Gastrocnemius medialis (tissue), 4 donors: ENCODE measurements at places on chromosomes 2 and 18. TPM values are rescaled to one million over a fixed set of nuclear protein-coding genes. Genes with fewer than 3 reads are reported as not detected.

DNA sequence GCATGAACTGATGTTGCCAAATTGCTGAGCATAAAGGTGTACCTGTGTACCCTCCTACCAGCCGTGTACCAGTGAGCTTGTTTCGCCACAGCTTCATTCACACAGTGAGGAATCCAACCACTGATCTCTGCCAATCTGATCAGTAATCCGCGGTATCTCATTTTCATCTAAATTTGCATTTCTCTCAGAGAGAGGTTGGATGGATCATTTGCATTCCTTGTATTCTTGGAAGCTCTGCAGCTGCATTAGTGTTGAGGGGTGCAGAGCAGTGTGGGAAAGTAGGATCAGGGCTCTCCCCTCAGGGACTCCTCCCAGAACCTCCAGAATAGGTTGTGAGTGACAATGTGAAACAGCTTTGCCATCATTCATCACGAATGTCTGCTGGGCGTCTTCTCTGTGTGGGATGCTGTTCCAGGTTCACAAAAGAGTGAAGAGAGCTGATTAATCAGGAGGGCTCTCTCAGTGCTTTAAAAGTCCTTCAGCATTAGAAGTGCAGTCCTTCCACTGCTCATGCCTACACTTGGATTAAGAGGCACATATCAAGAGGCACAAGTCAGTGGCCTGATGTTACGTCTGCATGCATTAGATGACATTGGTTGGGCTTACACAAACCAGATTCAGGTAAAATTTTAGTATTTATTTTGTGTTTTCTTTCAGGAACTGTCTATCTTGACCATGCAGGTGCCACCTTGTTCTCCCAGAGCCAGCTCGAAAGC lies 7.5 kb downstream of the MOCOS start:
- no peak for DNase-seq
- H3K36me3 ChIP-seq, result no peaks in the 10 kb centered on the region
- H3K4me1 ChIP-seq, result no peaks in the 10 kb centered on the region
- no peak overlapping the region for H3K27ac ChIP-seq
- no peak overlapping the region for H3K4me3 ChIP-seq

- DNase-seq, result no peak
- peaks cover 6% of the 10 kb centered on the region for H3K4me1 ChIP-seq
- H3K27ac ChIP-seq, result no peak overlapping the region
- H3K36me3 ChIP-seq, result no peaks in the 10 kb centered on the region
Observed at GRCh38 chr2:174774886-174775285, 10.6 kb upstream of the CHRNA1 start.

DNA sequence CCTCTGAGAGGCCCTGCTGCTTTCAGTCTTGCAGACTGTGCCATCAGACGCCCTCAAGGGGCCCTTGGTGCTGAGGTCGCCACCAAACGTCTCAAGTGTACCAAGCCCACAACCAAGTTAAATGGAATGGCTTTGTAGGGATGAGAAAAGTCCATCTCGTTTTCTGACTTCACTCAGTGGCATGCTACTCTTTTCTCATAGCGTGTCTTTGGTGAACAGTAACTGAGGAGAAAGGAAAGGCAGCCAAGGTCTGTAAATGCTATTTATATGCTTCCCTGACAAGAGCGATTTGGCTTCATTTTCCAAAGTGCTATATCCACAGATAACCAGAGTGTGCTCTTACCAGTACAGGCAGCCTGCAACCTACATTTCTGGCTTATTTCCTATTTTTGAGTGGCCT lies 123.0 kb downstream of the MTX2 start:
- H3K4me3 ChIP-seq, result no peak overlapping the region
- no peaks in the 10 kb centered on the region for H3K36me3 ChIP-seq
- H3K27ac ChIP-seq, result no peak overlapping the region
- H3K27me3 ChIP-seq, result no peaks in the 10 kb centered on the region
- H3K4me1 ChIP-seq, result peaks cover 8% of the 10 kb centered on the region

DNA sequence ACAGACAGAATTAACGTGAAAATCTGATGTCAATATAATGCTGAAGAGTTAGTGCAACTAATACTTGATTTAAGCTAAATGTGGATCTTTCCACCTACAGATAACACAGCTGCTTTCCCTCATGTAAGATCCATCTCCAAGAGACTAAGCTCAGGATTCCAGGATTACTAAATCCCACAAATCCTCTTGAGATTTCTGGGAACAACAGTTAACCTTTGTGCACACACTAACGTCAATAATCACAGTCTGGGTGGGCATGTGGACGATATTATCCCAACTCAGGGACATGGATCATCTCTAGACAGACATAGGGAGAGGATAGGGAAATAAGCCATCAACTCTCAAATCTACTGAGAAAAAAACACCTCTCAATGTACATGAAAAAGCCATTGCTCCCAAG lies 432.6 kb downstream of the SATB2 start:
- DNase-seq, result no peak
- H3K27me3 ChIP-seq, result no peaks in the 10 kb centered on the region
- H3K4me3 ChIP-seq, result no peak overlapping the region
- H3K36me3 ChIP-seq, result no peaks in the 10 kb centered on the region
- no peak overlapping the region for H3K27ac ChIP-seq

- H3K4me3 ChIP-seq, result no peak overlapping the region
- no peaks in the 10 kb centered on the region for H3K27me3 ChIP-seq
- no peaks in the 10 kb centered on the region for H3K36me3 ChIP-seq
Observed at GRCh38 chr2:10300328-10300920, 2.3 kb upstream of the HPCAL1 start.

- no peaks in the 10 kb centered on the region for H3K27me3 ChIP-seq
- no peak overlapping the region for H3K27ac ChIP-seq
- peaks cover 92% of the 10 kb centered on the region for H3K36me3 ChIP-seq
- no peak for DNase-seq
Observed at GRCh38 chr2:37205689-37206341, 9.5 kb downstream of the CEBPZOS start.

GRCh38 chr2:147649998-147650397 lies 194.8 kb upstream of the ACVR2A start:
- no peak for DNase-seq
- no peak overlapping the region for H3K27ac ChIP-seq
- no peaks in the 10 kb centered on the region for H3K4me1 ChIP-seq
- no peaks in the 10 kb centered on the region for H3K36me3 ChIP-seq

- H3K27ac ChIP-seq, result no peak overlapping the region
- no peaks in the 10 kb centered on the region for H3K36me3 ChIP-seq
- DNase-seq, result no peak
- H3K4me1 ChIP-seq, result no peaks in the 10 kb centered on the region
Observed at GRCh38 chr18:78856569-78857313, 122.9 kb upstream of the SALL3 start.

GRCh38 chr18:72412927-72413326 lies 131.2 kb downstream of the CBLN2 start:
- no peaks in the 10 kb centered on the region for H3K27me3 ChIP-seq
- H3K27ac ChIP-seq, result no peak overlapping the region
- no peaks in the 10 kb centered on the region for H3K36me3 ChIP-seq
- H3K4me3 ChIP-seq, result no peak overlapping the region
- no peaks in the 10 kb centered on the region for H3K4me1 ChIP-seq

- H3K4me1 ChIP-seq, result no peaks in the 10 kb centered on the region
- H3K4me3 ChIP-seq, result no peak overlapping the region
- no peaks in the 10 kb centered on the region for H3K36me3 ChIP-seq
Observed at GRCh38 chr2:99827296-99827999, 314.9 kb downstream of the AFF3 start.

DNA sequence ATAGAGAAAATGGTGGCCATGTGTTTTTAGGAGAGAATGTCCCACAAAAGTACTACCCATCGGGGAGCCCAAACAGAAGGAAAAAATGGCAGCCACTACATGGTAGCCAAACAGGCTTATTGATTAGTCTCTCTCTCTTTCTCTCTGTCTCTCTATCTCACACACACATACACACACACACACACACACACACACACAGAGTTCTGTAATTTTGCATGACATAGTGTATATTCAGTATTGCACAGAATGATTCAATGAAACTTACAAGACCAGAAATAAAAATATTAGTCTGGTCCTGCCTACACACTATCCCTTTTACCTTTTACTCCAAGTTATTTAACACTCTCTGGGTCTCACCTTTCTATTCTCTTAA lies 124.8 kb upstream of the SLC39A10 start:
- H3K27me3 ChIP-seq, result no peaks in the 10 kb centered on the region
- H3K4me3 ChIP-seq, result no peak overlapping the region
- no peak overlapping the region for H3K27ac ChIP-seq
- DNase-seq, result no peak
- H3K4me1 ChIP-seq, result peaks cover 4% of the 10 kb centered on the region
- no peaks in the 10 kb centered on the region for H3K36me3 ChIP-seq

- no peaks in the 10 kb centered on the region for H3K4me1 ChIP-seq
- H3K4me3 ChIP-seq, result no peak overlapping the region
- H3K27me3 ChIP-seq, result no peaks in the 10 kb centered on the region
- no peak for DNase-seq
- H3K27ac ChIP-seq, result no peak overlapping the region
Observed at GRCh38 chr18:40013001-40013609, 1941.9 kb upstream of the PIK3C3 start.

DNA sequence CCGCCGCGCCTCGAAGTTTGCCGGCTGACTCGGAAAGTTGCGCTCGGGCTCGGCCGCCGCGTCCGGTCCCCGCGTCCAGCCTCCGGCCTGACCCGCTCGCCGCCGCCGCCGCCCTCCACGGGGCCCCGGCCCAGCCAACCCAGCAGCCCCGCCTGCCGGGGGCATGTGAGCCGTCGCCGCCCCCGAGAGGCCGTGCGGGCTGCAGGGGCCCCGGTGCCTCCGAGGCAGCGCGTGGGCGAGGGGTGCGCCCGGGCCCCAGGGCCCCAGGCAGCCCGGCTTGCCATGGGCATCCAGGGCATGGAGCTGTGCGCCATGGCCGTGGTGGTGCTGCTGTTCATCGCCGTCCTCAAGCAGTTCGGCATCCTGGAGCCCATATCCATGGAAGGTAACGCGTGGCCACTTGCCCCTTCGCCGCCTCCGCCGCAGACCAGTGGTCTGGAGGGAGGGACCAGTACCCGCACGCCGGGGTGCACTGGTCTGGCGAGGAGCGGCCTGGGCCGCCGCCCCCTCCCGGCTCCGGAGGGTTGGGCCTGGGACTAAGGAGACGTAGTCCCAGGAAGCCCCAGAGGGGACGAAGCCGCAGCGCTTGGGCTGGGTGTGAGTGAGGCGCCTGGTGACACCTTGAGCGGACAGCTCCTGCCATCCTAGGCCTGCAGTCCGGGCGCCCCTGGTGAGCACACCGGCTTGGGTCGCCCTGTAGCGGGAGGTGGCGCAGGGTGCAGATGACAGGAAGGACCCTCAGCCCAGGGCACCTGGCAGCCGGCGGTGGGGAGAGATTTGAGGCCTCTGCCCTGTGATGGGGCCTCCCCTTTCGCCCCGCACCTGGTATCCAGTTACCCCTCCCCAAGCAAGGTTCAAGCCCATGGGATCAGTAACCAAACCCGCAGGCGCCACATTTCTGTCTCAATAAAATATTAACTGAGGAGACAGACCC lies 49.9 kb downstream of the KCNIP3 start:
- H3K27me3 ChIP-seq, result peaks cover 10% of the 10 kb centered on the region
- peak overlapping the region; percentile 71 for H3K4me3 ChIP-seq
- no peaks in the 10 kb centered on the region for H3K36me3 ChIP-seq
- no peak for DNase-seq
- no peak overlapping the region for H3K27ac ChIP-seq

DNA sequence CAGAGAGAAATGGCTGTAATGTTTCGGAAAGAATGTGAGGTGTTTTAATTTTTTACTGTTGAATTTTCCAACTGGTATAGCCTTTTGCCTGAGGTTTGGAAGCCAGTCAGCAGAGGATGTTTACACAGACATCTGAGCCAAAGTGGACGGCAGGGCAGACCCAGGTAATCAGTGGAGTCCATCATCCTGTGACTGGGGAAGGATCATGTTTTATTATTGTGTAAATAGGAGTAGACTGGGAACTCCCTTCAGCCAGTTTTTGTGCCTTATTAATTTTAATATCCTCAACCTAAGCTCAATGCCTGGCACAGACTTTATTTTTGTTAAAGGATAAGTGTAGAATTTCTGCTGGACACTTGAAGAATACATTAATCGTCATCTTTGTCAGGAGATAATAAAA lies 142.0 kb upstream of the GAREM1 start:
- no peaks in the 10 kb centered on the region for H3K36me3 ChIP-seq
- no peak overlapping the region for H3K27ac ChIP-seq
- no peak overlapping the region for H3K4me3 ChIP-seq
- H3K27me3 ChIP-seq, result no peaks in the 10 kb centered on the region

DNA sequence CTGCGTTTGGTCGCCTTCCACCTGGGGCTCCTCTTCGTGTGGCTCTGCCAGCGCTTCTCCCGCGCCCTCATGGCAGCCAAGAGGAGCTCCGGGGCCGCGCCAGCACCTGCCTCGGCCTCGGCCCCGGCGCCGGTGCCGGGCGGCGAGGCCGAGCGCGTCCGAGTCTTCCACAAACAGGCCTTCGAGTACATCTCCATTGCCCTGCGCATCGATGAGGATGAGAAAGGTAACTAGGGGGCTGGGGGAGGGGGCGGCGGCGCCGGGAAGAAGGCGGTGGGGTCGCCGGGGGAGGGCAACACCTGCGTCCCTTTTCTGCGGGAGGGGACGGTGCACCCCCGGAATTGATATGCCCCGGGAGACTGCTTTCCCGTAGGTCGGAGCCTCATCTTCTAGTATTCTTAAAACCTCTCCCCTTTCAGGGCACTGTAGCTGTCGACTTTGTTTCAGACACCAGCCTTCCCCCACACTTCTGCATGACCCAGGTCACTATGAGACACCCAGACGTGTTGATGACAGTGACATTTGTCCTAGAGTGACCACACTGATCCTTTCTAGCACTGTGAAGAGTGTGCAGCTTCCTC lies 755 bp downstream of the SPAST start:
- H3K36me3 ChIP-seq, result peaks cover 8% of the 10 kb centered on the region
- no peaks in the 10 kb centered on the region for H3K27me3 ChIP-seq
- peak overlapping the region; percentile 68 for H3K4me3 ChIP-seq
- DNase-seq, result peak; percentile 27
- H3K4me1 ChIP-seq, result peaks cover 18% of the 10 kb centered on the region

GRCh38 chr2:43220229-43220751 lies 6.1 kb downstream of the ZFP36L2 start:
- peak overlapping the region; percentile 98 for H3K4me3 ChIP-seq
- H3K4me1 ChIP-seq, result peaks cover 74% of the 10 kb centered on the region
- peak overlapping the region; percentile 100 for H3K27ac ChIP-seq

- no peak overlapping the region for H3K27ac ChIP-seq
- no peak for DNase-seq
- H3K4me3 ChIP-seq, result no peak overlapping the region
- H3K36me3 ChIP-seq, result no peaks in the 10 kb centered on the region
- no peaks in the 10 kb centered on the region for H3K27me3 ChIP-seq
Observed at GRCh38 chr2:188580738-188581137, 289.1 kb downstream of the GULP1 start.

GRCh38 chr2:106094131-106094841 lies 99.8 kb downstream of the UXS1 start:
- no peak for DNase-seq
- H3K27me3 ChIP-seq, result no peaks in the 10 kb centered on the region
- H3K4me3 ChIP-seq, result no peak overlapping the region
- no peaks in the 10 kb centered on the region for H3K4me1 ChIP-seq
- no peak overlapping the region for H3K27ac ChIP-seq

ZNF385B gene
- total RNA-seq, result 9.7 TPM

SKOR2 gene
- total RNA-seq, result not detected

DRC1 gene
- total RNA-seq, result not detected

SUPT7L gene
- 14.6 TPM for total RNA-seq

INPP5D gene
- total RNA-seq, result 1.7 TPM

DNAJC5G gene
- not detected for total RNA-seq
